ENCODE measurements at places on chromosomes 1 and 21. TPM values are rescaled to one million over a fixed set of nuclear protein-coding genes. Genes with fewer than 3 reads are reported as not detected.

The SERINC2 gene
- not detected for total RNA-seq

The RAB3B gene
- 0.07 TPM for total RNA-seq

GRCh38 chr1:204464701-204465100 is 29.9 kb downstream of the PIK3C2B start:
- DNase-seq: no peak

The THEMIS2 gene
- 14.2 TPM for total RNA-seq

- DNase-seq: no peak
These were observed 23.9 kb downstream of the HHAT start for GRCh38 chr1:210352575-210352974.

DNA sequence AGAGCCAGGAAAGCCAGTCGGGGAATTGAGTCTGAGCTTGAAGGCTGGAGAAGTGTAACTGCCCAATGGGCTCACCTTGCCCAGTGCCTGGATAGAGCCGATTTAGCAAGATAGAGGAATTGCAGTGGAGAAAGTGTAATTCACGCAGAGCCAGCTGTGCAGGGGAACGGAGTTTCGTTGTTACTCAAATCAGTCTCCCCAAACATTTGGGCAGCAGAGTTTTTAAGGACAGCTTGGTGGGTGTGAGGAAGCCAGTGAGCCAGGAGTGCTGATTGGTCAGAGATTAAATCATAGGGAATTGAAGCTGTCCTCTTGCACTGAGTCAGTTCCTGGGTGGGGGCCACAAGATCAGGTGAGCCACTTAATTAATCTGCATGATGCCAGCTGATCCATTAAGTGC is 28.4 kb upstream of the NLRP3 start:
- DNase-seq: no peak

DNA sequence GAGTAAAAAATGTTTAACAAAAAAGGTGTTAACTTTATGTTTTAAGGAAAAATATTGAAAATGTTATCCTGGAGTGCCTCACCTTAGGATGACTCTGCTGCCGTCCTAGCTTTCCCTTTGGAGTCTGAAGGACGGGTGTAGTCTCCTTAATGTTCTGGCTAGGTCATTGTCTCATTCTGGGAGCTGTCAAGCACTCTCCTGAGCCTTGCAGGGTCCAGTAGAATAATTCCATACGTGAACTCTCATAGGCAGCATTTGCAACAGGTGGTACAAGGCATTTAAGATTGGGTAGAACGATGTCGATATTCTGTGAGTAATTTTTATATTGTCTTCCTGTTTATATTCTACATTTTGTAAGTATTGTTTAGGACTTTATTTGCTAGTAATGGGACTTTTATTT is 283.6 kb upstream of the C1orf105 start:
- no peak for DNase-seq

GRCh38 chr1:234437423-234438171 is 41.4 kb downstream of the TARBP1 start:
- DNase-seq: no peak

The FNDC5 gene
- not detected for total RNA-seq

DNA sequence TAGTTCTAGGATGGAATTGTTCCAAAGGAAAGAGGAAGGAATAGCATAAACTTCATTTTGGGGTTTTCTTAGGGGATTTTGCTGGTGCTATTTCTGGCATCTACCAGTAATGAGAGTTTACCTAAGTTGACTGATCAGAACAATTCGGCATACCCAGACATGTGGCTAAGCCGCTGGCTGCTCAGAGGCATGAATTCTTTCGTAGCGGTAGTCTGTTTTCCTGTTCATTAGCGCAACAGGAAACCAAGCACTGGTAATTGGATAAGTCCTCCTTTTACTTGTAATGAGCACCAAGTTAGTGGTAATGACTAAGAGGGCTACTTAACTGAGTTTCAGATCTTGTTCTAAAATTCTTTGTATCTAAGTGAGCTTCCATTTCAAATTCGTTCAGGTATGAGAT is 38.6 kb downstream of the C21orf91 start:
- DNase-seq: peak; percentile 51

GRCh38 chr1:23768733-23769132 is 9.5 kb upstream of the PITHD1 start:
- DNase-seq: no peak

The BATF3 gene
- total RNA-seq: 129 TPM

The ESRRG gene
- not detected for total RNA-seq

- DNase-seq: peak; percentile 92
These were observed 52.0 kb downstream of the CD2 start for GRCh38 chr1:116806245-116806644.

The HES2 gene
- not detected for total RNA-seq
